ENCODE measurements at places on chromosomes 4 and X. TPM values are rescaled to one million over a fixed set of nuclear protein-coding genes. Genes with fewer than 3 reads are reported as not detected.

The SUPT20HL1 gene
- polyA plus RNA-seq, result not detected

The ADGRL3 gene
- polyA plus RNA-seq, result not detected

The PAGE5 gene
- not detected for polyA plus RNA-seq

The MEPE gene
- not detected for polyA plus RNA-seq

- no peaks in the 10 kb centered on the region for H3K27me3 ChIP-seq
- no peak for DNase-seq
- no peaks in the 10 kb centered on the region for H3K36me3 ChIP-seq
- no peaks in the 10 kb centered on the region for H3K4me1 ChIP-seq
Observed at GRCh38 chr4:91764085-91764484, 539.7 kb upstream of the GRID2 start.

DNA sequence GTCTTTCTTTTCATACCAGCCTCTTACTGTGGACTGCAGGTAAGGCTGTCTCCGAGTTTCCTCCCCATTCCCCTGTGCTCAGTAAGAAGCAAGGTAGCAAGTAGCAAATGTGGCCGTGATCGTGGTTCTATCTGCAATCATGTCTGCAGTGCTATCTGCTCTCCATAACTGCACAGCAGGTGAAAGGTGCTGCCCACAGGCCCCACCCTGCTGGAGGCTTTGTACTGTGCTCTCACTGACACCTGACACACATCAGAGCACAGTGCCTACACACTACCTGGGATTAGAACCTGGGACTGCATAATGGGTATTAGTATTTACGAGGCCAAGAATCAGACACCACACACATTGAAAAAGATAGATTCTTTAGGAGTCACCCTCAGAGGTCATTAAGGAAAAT is 15.3 kb downstream of the PGRMC1 start:
- peaks cover 8% of the 10 kb centered on the region for H3K27me3 ChIP-seq
- DNase-seq, result no peak
- H3K36me3 ChIP-seq, result peaks cover 3% of the 10 kb centered on the region
- no peaks in the 10 kb centered on the region for H3K4me1 ChIP-seq
- H3K27ac ChIP-seq, result no peak overlapping the region
- no peak overlapping the region for H3K4me3 ChIP-seq

DNA sequence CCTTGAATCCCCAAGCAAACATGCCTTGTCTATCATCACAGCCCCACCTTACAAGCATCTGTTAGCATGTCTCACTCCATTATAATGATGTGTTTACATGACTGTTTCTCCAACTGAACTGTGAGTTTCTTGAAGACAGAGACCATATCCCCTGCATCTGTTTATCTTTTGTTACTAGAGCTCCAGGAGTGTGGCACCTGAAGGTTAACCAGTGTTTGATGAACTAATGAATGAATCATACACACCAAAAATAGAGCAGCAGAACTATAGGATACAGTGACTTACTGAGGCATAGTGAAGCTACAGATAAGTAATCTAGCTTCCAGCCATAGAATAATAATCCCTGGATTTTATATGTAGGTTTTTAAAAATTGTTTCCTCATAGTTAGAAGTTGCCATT is 331.0 kb downstream of the PCDH7 start:
- H3K27ac ChIP-seq, result no peak overlapping the region
- no peaks in the 10 kb centered on the region for H3K36me3 ChIP-seq
- H3K4me1 ChIP-seq, result no peaks in the 10 kb centered on the region
- H3K4me3 ChIP-seq, result no peak overlapping the region
- H3K27me3 ChIP-seq, result peaks cover 1% of the 10 kb centered on the region

- DNase-seq, result no peak
- no peak overlapping the region for H3K4me3 ChIP-seq
- H3K27me3 ChIP-seq, result peaks cover 5% of the 10 kb centered on the region
- H3K36me3 ChIP-seq, result no peaks in the 10 kb centered on the region
Observed at GRCh38 chrX:84690228-84690627, 188.0 kb upstream of the HDX start.

Measured in immature natural killer cell (primary cell).